ENCODE measurements at places on chromosomes 2 and 18.

DNA sequence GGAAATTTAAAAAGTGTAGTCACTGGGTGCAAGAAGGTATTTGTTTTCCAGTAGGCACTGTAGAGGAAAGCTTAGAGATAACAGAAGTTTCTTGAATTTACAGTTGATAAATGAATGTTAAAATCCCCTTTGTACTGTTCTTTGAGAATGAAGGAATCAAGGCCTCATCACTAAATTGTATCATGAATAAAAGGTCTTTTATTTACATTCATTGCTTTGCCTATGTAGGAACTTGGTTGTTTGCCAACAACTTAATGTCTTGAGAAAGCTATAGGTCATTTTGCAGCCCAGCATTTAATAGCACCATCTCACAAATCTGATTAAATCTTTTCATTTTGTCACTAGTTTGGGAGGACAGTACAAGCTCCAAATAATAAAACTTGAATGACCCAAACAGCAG lies 213.9 kb upstream of the ITGA4 start:
- no peak for DNase-seq

DNA sequence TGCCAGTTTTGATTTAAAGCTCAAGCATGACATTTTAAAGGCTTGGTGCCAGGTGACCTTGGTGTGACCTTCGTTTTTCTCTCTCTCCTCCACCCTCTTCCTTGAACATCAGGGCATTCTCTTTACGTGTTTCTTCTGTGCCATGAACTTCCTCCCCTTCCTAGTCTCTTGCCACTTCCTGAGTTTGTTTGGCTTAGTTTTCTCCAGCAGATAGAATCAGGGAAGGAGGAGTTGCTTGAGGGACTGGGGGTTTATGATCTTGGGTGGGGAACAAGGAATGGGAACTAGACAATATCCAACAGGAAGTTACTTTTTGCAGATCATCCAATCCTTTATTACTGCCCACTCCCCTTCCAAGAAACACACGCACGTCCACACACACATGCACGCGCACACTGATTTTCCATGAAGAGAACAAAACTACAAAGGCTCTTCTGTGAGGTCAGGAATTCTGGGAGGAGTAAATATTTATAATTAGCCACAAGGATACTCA lies 210.6 kb upstream of the EPAS1 start:
- no peak for DNase-seq

DNA sequence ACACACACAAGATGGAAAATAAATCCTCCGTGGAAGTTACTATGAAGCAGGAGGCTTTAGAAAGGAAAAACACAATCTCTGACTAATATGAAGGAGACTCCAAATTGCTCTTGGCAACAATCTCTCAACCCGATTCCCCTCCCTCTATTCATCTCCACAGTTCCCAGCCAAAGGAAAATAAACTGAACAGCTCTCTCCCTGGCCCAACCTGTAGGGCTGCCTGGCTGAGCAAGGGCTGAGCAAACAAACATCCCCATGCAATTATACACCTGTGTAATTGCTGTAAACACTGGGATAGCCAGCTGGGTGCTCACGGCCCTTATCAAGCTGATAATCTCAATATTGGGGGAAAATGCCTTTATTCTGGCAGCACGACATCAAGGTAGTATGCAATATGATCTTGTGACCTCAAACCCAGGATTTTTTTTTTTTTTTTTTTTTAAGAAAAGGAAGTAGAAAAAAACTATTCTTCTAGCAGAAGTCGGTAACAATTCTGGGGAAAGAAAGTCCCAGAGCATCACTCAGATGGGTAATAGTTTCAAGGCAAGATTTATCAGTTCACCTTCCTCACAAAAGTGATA lies 203.3 kb upstream of the SMAD2 start:
- no peak for DNase-seq

GRCh38 chr2:10415048-10415447 lies 33.1 kb downstream of the ODC1 start:
- no peak for DNase-seq

All from vagina (tissue), 2 donors.